Mesenchymal stem cell (in vitro differentiated cells and primary cell): ENCODE measurements at places on chromosomes 7 and 10.
A peak's percentile ranks its signal among the peaks of the same experiment; 100 is the strongest.

DNA sequence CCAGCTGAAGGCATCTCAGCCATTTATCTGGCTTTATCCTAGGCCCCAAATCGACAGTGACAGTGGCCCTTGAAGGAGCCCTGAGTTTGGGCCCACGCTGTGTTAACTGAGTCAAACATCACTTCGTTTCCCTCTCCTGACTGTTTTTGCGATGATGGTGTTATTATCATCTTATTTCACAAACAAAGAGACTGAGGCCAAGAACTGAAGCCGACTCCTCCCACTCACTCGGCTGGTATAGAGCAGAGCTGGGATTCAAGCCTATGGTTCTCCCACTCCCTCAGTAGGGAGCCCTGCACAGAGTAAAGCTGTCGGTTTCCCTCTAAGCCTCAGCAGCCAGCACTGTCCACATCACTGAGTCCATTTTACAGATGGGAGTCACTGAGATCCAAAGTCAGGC lies 141.0 kb downstream of the CDH23 start:
- DNase-seq: no peak

DNA sequence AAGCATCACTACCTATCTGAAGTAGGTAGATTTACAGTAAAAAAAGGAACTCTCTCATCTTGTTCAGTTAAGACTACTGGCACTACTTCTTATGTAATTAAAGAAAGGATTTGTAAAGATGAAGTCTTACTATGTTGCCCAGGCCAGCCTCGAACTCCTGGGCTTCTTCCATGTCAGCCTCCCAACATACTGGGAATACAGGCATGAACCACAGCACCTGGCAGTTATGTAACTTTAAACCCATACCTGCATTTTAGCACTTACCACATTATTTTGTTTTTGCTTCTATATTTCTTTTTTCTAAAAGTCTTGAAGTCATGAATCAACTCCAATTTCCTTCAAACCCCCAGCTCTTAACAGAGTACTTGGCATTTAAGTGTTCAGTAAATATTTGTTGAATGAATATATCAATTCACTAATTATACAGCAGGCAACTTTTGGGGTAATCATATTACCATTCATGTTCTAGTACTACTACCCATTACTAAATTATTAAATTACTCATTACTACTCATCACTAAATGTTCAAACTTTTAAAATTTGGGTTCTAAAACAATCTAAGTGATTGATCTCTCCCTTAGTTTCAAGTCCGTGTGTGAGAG lies 31.6 kb upstream of the CCDC71L start:
- DNase-seq: no peak

DNA sequence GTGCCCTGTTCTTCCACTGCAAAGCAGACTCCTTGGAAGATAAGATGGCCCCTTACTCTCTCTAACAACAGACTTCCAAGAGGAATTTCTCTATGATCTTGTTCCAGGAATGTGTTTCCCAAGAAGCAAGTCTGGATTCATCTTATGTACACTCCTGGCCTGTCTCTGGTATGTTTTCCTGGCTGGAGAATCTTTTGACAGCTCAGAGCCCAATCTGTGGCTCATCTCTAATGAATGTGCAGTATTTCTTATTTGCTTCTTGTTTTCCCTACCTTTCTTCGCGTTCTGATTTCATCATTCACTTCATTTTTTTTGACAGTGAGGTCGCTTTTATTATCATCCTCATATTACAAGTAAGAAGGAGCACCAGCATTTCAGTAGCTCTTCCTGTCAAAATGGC lies 53.0 kb upstream of the PITRM1 start:
- peak; percentile 55 for DNase-seq

DNA sequence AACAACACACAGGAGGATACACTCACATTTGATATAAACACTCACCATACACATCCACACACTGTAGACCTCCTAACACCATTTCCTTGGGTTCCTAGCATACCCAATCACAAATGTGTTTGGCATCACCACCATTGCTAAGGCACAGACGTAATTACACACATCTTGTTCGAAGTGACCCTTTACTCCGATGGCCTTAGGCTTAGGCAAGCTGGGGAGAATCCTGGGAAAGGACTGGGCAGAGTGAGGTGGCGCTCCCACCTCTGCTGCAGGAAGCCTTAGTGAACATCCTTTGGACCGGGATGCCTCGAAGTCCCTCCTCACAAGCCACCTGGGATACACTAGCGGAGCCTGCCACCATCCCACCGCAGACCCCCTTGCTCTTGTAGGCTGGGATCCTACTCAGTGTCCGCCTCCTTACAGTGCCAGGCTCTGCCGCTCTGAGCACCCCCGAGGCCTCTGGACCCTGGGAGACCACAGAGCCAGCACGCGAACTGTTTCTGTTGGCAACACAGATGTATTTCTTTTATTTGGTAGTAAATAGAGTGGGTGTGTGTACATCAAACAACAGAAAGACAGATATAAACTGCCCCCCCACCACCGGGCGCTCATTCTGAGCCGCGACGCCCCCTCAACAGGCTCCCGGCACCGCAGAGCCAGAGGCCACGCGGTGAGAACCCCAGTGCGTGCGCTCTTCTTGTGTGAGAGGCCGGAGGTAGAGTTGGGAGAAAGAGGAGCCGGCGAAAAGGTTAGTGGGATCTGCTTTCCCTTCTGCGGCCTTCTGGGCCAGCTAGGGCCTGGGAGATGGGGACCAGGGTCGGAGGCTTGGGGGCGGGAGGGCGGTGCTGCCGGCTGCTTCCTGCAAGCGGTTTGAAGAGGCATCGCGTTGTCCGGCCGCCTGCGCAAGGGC lies 5.9 kb upstream of the HMX2 start:
- no peak for DNase-seq

DNA sequence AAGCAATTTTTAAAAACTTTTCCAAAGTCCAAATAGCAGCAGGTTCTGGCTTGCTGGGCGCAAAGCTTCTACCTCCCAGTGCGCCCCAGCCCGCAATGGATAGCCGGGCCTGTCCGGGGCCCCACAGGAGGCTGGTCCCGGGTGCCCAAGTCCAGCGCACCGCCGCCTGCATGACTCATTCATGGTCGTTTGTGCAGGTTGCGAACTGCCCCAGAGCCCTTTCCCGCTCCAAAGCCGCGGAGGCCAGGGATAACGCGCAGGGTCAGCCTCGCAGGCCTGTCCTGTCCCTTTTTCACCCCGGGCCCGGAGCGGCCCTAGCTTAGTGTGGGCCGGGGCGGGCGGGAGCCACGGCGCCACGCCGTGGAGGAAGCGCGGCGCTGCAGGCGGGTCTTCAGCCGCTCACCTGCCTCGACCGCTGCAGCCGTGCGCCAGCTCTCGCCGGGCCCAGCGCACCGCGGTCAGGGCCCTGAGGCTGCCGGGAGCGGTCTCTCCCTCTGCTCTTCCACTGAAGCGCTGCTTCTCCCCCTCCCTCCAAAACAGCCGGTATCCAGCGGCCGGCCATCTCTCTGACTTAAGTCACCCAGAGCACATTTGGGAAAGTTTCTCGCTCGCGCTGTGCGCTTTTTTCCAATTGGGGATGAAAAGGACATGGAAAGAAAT lies 1.7 kb upstream of the EGR2 start:
- DNase-seq: peak; percentile 77

- DNase-seq: no peak
Measured at GRCh38 chr7:95508780-95509179, 23.0 kb downstream of the ASB4 start.

DNA sequence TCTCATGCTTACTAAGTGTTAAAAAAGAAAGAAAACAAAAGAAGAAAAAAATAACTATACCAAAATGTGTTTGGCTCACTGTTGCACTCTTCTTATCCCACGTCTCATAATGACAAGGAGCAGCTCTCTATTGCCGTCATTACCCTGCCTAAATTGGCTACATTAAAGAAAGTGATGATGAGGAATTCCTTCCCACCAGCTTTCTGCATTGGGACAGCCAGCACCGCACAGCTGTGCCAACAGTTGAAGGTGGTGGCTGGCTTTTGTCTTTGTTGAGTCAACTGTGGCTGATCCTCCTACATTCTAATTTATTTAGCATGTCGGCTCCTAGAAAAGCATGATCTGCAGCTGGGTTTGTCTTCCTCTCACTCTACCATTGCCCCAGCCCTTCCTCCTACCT lies 751.8 kb downstream of the KCNMA1 start:
- DNase-seq: no peak

DNA sequence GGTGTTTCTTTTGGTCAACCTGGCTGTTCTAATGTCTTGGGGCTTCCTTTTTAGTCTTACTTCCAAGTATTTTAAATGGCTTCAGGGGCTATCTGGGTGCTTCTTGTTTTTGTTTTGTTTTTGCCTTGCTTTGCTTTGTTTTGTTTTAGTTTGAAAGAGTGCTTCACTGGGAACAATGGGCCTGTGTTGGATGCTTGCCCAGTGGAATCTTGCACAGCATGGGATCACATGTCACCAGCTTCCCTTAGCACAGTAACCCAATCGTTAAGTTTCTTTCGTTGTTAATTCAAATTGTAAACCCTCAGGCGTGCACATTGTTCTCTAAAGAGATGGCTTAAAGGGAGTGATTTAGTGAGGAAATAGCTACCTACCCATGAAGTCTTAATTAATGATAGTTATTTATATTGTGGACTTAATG lies 8.9 kb downstream of the COL17A1 start:
- DNase-seq: no peak

DNA sequence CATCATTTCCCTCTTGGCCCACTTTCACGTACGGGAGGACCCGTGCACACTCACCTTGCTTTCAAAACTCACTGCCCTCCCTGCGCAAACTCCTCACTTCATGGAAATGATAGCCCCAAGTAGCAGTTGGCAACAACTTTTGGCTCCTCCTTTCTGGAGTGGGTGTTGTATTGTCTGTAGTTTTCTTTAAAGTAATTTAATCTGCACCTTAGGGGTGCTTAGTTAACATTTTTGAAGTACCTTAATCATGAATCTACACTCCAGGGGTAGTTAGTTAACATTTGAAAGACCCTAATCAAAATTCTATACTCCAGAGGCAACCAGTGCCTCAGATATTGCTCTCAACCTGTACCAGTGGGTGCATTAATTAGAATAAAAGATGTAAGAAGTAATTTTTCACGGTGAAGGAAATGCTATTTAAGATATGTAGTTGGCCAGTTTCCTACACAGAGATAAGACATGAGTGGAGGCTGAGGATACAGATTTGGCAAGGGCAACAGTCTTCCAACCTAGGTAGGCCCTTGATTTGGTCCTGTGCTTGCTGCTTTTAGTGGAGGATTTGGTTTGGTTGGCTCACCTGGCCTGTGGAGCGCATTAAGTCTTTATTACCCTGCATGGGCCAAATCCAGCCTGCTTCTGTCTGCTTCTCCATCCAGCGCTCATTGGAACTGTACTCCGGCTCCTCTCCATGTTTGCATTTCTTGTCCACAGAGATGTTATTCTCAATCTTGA lies 93.0 kb downstream of the EXOC4 start:
- no peak for DNase-seq

DNA sequence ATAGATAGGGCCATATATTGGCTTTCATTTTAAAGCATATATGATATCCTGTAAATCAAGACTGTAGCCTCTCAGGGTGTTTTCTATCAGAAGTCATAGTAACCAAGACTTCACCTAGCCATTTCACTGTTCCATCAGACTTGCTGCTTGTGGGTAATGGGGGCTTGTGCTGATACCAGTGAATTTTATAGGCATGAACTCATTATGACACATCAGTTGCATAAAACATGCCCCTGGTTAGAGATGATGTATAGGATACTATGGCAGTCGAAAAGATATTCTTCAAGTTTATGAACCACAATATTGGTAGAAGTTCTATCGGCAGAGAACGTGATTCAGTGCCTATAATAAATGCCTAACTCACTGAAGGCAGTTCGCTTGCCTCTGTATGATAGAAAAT lies 206.4 kb downstream of the ITGB1 start:
- DNase-seq: no peak

GRCh38 chr10:14032406-14032998 lies 298.2 kb downstream of the FRMD4A start:
- no peak for DNase-seq

DNA sequence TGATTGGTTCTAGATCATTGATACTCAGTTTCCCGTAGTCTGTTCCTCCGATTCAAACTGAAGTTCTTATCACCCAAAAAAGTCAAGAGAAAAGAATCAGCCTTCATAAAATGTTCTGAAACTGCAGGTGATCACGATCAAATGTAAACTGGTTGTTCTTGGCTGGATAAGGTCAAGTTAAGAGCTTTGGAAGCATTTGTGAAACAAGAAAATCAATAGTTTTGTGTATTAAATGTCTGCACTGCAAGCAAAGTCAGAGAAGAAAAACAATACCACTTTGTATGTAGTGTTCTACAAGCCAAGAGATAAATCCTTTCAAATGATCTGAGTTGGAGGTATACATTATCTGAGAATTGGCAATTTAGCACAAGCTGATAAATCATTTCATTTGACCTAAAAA lies 710.3 kb downstream of the SORCS1 start:
- DNase-seq: no peak

- DNase-seq: peak; percentile 61
Measured at GRCh38 chr7:16695621-16696237, 49.7 kb downstream of the BZW2 start.

DNA sequence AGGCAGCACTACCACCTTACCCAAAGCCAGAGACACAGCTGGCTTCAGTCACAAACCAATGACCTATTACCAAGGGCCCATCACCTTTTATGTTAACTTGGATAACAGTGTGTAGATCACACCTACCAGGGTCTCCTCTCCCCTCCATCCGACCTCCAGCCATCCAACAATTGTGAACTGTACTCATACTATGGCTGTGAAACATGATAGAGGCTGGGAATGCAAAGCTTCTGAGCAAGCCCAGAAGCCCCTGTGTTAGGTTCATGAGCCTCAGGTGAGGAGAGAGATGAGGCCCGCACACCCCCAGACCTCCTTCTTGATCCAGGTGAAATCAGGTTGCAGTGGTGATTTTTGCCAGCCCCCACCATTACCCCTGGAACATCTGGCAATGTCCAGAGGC lies 47.7 kb downstream of the PNLIPRP2 start:
- no peak for DNase-seq

DNA sequence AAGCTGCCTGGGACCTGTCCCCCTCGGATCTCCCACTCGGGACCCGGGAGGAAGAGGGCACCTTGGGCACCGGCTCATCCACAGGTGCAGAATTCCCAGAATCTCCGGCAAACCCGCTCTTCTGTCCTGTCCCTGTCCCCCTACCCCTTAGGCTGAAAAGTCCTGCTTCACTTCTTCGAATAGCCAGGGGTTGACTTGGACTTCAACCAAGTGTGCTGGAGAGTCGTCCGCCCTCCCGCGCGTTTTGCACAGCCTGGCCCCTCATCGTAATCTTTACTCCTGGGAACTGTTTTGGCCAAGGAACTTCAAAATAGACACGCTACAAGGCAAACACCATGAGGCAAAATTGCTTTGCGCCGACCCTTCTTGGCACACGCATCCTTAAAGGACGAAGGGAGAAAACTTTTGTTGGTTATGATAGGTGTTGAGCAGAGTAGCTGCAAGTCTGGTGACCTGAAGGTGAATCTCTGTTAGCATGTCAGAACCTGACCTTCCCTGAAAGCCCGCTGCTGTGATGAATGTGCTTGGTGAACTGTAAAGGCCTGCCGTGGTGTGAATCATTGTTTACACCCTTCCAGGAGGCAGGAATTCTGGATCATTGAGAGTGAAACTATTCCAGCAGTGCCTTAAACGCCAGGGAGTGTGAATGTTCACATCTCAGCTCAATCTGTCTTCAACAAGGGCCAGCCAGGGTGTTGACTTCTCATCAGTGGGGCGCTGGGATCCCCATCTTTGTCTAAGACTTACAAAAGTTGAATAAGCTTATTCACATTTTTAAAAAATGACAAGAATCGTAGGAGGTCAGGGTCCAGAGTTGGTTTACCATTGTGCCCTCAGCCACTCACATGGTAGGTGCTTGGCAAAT lies 589 bp upstream of the RAPGEF5 start:
- DNase-seq: peak; percentile 19

GRCh38 chr7:56287429-56288138 lies 171.4 kb upstream of the NUPR2 start:
- DNase-seq: no peak
